Effector memory CD8-positive, alpha-beta T cell (primary cell): ENCODE measurements at places on chromosomes 1 and 21.

DNA sequence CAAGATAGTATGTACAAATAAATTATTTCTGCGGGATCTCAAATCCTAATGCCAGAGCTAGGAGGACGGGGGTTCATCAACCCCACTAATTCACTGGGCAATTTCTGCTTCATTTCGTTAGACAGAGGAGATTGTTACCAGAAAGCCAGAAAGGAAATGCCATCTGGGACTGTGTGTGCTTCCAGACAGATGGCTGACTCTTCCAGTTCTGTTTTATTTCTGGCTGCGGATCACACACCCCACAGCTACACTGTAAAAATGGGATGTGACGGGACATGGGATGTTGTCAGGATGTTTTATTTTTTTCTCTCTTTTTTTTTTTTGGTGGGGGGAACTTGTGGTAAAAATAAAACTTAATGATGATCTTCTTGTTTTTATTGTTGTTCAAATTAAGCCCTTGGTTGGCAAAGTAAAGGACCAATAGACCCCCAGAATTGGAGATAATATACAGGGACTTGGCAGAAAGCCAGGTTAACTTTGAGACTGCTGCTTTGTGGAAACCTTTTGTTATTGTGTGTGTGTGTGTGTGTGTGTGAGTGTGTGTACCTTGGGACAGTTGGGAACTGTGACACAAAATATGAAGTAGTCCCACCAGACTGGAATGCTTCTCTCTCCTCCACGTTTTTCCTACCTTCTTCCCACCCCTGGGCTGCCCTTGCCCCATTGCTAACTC is 114.5 kb downstream of the NUF2 start:
- DNase-seq, result no peak

DNA sequence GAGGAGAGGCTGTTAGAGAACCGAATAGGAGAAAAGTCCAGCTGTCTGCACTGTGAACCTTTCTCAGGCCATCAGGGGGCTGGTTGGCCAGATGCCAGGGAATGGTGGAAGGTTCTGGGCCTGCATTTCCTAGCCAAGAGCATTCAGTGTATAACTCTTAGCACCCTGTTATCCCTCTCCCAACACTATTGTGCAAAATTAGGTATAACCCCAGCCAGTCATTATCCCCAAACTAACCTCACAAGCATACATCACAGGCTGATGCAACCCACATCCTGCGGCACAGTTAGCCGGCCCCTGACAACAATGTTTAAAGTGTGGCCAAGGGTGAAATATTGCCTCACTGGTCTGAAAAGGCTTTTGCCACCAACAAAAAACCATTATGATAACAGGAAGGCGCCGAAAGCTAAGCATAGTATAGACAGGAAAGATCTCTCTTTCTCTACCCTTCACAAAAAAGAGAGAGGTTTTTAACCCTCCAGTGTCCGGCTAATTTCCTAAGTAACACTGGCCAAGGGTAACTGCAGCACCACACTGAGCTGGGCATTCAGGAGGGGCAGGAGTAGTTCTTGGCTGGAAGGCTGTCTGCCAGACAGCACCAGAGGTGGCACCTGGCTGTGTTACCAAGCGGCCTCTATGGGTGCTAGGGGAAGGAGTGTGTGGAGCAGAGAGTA is 77.3 kb upstream of the BCAR3 start:
- DNase-seq, result peak; percentile 14

DNA sequence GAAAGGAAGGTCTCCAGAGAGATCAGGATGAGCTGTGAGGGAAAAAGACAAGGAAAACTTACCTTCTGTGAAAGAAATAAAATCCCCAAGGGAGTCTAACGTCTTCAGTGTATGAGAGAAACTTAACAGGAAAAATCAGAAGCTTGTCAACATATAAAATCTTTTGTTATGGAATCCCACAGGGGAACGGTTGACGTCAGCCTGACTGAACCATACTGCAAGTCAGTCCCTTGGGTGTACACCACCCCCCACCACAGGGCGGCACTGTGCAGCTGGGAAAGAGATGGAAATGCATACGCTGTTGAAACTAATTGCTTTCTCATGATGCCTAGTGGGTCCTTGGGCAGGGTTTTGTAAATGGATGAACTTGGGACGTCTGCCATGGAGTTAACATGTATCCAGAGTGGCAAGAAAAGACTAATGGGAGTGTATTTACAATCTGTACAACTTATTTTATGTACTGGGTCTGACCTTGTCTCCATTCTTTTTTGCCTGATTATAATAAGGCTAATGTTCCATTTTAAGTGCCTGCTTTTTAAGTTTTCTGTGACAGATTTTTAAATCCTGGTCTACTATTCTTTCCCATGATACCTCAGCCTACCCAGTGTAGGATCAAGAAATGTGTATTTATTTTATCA is 22.7 kb downstream of the UTP25 start:
- DNase-seq, result no peak

- no peak for DNase-seq
These were observed 580.4 kb downstream of the TTLL7 start for GRCh38 chr1:83418558-83418957.

DNA sequence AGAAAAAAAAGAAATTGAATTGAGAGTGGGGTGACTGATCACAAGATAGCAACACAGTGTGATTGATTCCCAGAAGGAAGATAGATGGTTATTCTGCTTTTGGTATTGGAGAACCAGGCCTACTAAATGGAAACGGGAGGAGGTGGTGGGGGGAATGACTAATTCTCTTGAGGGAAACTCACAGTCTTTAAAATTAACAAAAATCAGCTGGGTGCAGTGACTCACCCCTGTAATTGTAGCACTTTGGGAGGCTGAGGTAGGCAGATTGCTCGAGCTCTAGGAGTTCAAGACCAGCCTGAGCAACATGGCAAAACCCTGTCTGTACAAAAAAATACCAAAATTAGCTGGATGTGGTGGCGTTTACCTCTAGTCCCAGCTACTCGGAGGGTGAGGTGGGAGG is 134.6 kb upstream of the PDE4B start:
- DNase-seq, result no peak

- DNase-seq, result no peak
These were observed 184.0 kb downstream of the CDC7 start for GRCh38 chr1:91684481-91685196.

DNA sequence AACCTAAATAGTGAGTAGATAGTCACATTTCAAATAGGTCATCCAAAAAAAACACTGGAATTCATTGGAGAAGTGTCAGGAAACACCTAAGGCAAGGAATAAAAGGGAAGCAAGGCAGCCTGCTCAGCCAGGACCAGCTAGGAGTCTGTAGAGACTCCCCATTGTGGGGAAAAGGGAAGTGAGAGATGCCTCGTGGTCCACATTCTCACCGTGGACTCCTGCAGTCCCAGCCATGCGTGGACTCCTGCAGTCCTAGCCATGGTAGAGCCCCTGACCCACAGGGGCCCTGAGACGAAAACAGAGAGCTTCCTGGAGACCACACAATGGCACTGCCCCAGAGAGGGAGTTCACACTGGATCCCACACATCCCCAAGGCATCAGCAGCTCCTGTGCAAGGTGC is 97.5 kb downstream of the LRIG2 start:
- no peak for DNase-seq

GRCh38 chr1:27760426-27760825 is 12.6 kb upstream of the STX12 start:
- DNase-seq, result no peak

- no peak for DNase-seq
These were observed 1699.1 kb downstream of the BRINP3 start for GRCh38 chr1:188778578-188778977.

- DNase-seq, result no peak
These were observed 244.0 kb upstream of the VAMP3 start for GRCh38 chr1:7526867-7527732.

- DNase-seq, result peak; percentile 20
These were observed 88.3 kb upstream of the SELENON start for GRCh38 chr1:25711555-25712298.

- DNase-seq, result no peak
These were observed 1805.9 kb downstream of the NCAM2 start for GRCh38 chr21:22804151-22804550.

GRCh38 chr1:65247419-65248359 is 61.7 kb upstream of the DNAJC6 start:
- no peak for DNase-seq

DNA sequence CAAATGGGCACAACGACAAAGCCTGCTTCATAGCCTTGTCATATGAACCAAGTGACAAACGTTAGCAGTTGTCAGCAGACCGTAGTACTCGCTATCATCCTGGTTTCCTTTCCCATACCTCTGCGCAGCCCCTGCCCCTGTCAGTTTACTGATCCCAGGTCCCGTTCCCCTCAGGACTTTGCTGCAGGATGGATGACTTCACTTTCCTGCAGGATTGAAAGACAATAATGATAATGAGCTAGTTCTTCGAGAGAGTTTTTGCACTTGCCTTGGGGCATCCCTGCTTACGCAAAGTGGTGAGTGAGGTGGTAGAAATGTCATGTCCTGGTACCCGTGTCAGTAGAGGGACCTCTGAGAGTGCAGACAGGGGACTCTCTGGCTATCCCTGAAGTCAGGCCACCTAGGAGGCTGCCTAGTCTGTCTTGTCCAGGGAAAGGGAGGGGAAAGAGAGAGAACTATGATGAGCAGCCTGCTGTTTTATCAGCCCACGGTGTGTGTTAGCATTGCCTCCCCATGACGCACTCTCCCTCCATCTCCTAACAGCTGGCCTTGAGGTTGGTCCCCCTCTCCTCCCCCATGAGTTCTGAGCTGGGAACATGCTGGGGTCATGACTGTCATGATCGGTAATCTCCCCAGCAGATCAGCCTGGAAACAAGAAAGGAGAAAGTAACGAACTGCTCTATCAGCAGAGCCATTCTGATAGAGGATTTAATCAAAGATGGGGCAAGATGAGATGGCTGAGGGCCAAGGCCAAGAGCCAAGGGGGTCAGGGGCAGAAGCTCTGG is 53.7 kb downstream of the ELK4 start:
- DNase-seq, result no peak

DNA sequence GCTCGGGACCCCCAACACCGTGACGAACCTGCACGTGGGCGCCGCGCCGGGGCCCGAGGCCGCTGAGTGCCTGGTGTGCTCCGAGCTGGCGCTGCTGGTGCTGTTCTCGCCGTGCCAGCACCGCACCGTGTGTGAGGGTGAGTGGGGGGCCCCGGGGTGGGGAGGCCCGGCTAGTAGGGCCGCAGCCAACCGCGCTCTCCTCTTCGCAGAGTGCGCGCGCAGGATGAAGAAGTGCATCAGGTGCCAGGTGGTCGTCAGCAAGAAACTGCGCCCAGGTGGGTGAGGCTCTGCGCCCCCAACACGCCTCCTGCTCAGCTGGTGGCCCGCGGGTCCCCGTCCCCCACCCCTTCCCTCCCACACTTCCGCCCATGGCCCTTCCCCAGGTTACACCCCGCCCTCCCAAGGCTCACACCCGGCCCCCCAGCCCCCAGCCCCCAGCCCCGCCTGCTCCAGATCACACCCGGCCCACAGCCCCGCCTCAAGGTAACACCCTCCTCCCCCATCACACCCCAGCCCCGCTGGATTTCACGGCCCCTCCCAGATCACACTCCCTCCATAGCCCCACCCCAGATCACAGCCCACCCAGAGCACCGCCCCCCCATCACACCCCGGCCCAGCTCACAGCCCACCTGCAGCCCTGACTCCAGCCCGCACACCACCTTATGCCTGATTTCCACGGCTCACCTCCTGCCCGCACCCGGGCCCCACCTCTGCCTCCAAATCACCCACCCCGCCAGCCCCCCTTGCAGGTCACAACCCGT is 2.4 kb upstream of the MMP23B start:
- peak; percentile 86 for DNase-seq

DNA sequence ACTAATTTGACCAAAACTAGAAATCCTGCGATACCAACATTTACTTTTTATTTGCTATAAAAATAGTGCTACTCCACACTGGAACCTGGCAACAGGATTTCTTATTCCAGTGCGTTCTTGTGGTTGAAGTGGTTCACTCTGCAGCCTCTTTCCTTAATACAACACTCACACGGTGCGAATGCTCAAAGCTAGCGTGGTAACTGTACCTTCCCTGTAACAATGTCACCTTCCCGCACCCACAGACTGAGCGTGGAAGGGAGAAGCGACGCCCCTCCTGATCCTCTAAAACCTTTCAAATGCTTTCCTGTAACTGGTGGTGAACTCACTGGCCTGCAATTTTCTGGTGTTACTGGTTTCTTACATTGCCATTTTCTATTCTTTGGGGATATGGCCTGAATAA is 132.2 kb downstream of the LRRC53 start:
- DNase-seq, result no peak

GRCh38 chr1:61583703-61584102 is 141.2 kb downstream of the TM2D1 start:
- no peak for DNase-seq

DNA sequence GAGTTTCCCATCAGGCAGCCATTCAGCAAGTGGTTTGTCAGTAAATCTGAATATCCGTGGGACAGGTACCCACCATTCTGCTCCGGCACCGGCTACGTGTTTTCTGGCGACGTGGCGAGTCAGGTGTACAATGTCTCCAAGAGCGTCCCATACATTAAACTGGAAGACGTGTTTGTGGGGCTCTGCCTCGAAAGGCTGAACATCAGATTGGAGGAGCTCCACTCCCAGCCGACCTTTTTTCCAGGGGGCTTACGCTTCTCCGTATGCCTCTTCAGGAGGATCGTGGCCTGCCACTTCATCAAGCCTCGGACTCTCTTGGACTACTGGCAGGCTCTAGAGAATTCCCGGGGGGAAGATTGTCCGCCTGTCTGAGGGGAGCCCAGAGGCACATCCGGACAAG is 48.4 kb downstream of the B3GALT5 start:
- DNase-seq, result no peak

DNA sequence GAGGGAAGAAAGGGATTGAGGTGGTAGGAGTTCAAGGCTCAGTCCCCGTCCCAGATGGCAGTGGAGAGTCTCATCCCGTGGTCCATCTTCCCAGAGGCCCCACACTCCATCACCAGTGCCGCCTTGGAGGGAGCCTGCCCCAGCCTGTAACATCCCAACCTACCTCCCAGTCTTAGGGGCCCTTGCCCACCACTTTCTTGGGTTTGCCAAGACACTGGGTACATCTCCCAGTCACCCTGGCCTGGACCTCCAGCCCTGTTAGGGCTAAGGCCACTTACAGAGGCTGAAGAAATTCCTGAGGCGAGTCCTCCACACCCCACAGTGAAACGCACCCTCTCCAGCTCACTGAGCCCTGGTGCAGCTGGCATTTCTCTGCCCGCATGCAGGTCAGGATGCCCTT is 3.3 kb downstream of the TMEM200B start:
- no peak for DNase-seq

- no peak for DNase-seq
These were observed 321.0 kb upstream of the LRRC7 start for GRCh38 chr1:69246710-69247109.

DNA sequence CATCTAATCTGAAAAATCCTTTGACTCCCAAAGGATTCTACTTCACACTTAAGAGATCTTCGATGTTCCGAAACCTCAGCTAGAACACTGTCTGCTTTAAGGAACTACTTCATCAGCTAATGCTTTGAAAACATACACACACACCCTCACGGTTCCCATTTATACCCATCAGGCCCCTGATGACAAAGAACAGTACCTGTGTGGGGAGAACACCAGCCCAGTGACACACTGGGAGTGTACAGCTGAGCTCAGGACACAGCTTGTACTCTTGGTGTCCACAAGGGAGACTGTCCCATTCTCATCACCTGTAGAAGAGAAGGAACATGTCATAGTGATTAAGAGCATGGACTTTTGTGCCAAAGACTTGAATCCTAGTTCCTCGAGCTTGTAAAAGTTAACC is 6.6 kb downstream of the WDR77 start:
- DNase-seq, result no peak
